ENCODE measurements at places on chromosomes 1 and 21. TPM values are rescaled to one million over a fixed set of nuclear protein-coding genes. Genes with fewer than 3 reads are reported as not detected.

Gene STIL
- total RNA-seq, result 0.65 TPM

DNA sequence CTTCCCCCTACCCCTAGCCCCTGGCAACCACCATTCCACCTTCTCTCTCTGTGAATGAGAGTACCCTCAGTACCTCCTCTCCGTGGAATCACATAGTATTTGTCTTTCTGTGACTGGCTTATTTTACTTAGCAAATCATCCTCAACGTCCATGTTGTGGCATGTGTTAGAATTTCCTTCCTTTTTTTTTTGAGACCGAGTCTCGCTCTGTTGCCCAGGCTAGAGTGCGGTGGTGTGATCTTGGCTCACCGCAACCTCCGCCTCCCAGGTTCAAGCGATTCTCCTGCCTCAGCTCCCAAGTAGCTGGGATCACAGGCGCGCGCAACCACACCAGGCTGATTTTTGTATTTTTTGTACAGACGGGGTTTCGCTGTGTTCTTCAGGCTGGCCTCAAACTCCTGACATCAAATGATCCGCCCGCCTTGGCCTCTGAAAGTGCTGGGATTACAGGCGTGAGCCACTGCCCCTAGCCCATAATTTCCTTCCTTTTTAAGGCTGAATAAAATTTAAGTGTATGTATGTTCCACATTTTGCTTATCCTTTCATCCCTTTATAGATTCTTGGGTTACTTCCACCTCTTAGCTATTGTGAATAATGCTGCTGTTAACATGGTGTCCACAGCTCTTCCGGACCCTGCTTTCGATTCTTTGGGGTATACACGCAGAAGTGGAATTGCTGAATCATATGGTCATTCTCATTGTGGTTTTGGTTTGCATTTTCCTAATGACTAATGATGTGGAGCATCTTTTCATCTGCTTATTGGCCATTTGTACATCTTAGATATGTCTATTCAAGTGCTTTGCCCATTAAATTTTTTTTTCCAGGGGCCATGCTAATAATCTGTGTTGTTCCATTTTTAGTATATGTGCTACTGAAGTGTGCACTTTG is 32.3 kb downstream of the ERRFI1 start:
- no peak for DNase-seq

Gene LRRC71
- not detected for total RNA-seq

DNA sequence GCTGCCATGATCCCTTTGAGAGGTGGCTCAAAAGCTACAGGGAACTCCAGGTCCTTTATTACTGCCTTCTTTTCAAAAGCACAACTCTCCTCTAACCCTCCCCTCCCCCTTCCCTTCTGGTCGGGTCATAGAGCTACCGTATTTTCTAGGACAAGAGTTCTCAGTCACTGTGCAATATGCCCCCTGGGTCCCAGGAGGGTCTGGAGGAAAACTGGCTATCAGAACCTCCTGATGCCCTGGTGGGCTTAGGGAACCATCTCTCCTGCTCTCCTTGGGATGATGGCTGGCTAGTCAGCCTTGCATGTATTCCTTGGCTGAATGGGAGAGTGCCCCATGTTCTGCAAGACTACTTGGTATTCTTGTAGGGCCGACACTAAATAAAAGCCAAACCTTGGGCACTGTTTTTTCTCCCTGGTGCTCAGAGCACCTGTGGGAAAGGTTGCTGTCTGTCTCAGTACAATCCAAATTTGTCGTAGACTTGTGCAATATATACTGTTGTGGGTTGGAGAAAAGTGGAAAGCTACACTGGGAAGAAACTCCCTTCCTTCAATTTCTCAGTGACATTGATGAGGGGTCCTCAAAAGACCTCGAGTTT is 3.1 kb downstream of the BTG2 start:
- no peak for DNase-seq

DNA sequence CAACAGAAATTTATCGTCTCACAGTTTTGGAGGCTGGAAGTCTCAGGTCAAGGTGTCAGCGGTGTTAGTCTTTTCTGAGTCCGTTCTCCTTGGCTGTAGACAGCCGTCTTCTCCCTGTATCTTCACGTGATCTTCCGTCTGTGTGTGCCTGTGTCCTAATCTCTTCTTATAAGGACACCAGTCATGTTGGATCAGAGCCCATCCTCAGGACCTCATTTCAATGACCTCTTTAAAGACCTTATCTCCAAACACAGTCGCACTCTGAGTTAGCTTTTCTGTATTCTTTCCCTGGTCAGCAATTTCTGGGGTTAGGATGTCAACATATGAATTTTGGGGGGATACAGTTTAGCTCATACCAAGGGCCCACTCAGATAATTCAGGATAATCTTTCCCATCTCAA is 247.7 kb downstream of the PRDM2 start:
- no peak for DNase-seq

- DNase-seq, result no peak
Measured at GRCh38 chr1:28172713-28173150, 3.8 kb downstream of the PTAFR start.

- no peak for DNase-seq
Measured at GRCh38 chr1:4395676-4396075, 258.7 kb upstream of the AJAP1 start.

Gene GUCA2A
- not detected for total RNA-seq

Data from Right ventricle myocardium superior (tissue), 1 donor.